ENCODE measurements at places on chromosomes 1 and 21.

GRCh38 chr1:25945761-25946160 lies 39.5 kb upstream of the STMN1 start:
- DNase-seq = no peak

GRCh38 chr1:233482388-233482787 lies 131.5 kb upstream of the KCNK1 start:
- no peak for DNase-seq

GRCh38 chr21:35796844-35797243 lies 263.5 kb downstream of the SETD4 start:
- DNase-seq = no peak

DNA sequence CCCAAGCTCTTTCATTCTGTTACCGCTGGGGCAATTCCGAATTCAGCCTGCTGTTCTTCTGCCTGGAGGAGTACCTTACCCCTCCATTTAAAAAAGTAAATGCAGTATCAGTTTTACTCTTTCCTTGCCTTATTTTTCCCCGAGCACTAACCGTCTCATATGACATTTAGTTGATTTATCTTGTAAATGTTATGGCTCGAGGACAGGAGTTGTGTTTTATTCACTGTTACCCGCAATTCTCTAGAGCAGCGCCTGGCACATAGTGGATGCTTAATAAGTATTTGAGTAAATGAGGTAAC lies 425 bp upstream of the TADA1 start:
- DNase-seq = no peak

DNA sequence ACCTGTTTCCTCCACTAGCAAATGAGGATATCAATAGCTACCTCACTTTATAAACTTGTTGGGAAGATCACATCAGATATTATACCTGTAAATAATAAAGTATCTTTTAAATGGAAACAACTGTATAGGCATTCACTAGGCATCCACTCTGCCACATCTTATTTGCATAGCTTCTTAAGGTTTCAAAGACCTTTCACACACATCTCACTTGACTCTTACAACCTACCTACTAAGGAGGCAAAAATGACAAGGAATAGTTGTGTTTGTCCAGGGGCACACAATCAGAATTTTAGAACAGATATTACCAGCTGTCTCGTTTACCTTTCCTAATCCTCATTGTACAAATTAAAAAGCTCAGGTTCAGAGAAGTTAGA lies 51.5 kb downstream of the VANGL2 start:
- no peak for DNase-seq

- no peak for DNase-seq
Observed at GRCh38 chr1:111576547-111576946, 43.0 kb upstream of the RAP1A start.
